ENCODE measurements at places on chromosomes 1 and 21. TPM values are rescaled to one million over a fixed set of nuclear protein-coding genes. Genes with fewer than 3 reads are reported as not detected.

Gene FMOD
- 0.28 TPM for total RNA-seq

Gene GPR153
- total RNA-seq: 17.9 TPM

Gene OR6N1
- total RNA-seq: not detected

Gene SEC16B
- 1.4 TPM for total RNA-seq

Gene RNF186
- total RNA-seq: not detected
